NCI-H1417 treated with DMSO at 0.1 percent for 48 hours (cell line): ENCODE measurements at places on chromosomes 2 and 18.

GRCh38 chr2:215773728-215774127, 239.6 kb downstream of the MREG start:
- DNase-seq = no peak

DNA sequence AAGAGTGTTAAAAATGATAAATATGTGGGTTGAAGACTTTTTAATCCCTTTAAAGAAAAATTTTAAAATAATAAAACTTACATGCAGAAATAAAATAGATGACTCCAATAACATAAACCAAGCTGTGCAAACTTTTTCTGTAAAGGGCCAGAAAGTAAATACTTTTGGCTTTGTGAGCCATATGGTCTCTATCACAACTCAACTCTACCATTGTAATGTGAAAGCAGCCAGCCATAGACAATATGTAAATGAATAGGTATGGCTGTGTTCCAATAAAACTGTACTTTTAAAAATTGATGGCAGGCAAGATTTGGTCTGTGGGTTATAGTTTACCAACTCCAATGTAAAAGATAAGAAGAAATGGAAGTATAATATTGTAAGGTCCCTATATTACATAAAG, 45.2 kb downstream of the SNED1 start:
- DNase-seq = no peak

GRCh38 chr2:211867845-211868451, 670.7 kb downstream of the ERBB4 start:
- no peak for DNase-seq

DNA sequence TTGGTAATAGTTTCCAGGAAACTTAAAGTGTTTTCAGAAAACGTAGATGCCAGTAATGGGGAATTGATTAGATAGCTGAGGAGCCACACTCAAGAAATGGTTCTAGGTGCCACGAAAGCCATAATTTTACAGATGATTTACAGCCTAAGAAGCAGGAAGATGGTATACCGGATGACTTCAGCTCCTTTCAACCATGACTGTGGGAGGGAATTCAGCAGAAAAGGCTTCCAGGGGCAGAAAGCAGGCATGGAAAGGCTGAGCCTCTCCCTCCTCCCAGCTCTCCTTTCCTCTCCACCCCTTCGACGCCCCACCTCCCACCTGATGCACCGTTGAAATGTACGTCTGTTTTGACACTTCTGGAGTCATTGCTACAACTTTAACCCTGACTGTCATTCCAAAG, 68.6 kb upstream of the SMIM21 start:
- DNase-seq = no peak

DNA sequence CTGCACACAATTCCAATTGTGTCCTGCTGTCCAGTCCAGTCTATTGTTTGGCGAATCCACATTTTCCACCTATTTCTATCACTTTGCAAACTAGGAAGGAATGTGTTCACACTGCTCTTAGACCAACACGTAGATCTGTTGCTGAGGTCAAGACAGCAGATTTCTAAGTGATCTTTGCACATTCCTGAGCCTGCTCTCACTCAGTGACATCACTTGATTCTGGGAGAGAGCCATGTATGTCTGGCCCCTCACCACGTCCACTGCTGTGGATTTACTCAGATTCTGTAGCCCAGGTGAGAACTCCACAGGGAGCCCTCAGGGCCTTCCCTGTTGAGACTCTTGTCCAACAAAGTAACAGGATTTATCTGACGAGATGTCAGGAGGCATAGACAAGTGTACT, 317.2 kb downstream of the TSN start:
- no peak for DNase-seq

GRCh38 chr18:33711514-33711913, 133.5 kb downstream of the ASXL3 start:
- DNase-seq = no peak
